ENCODE measurements at places on chromosomes 6 and 20. TPM values are rescaled to one million over a fixed set of nuclear protein-coding genes. Genes with fewer than 3 reads are reported as not detected.
A peak's percentile ranks its signal among the peaks of the same experiment; 100 is the strongest.

DNA sequence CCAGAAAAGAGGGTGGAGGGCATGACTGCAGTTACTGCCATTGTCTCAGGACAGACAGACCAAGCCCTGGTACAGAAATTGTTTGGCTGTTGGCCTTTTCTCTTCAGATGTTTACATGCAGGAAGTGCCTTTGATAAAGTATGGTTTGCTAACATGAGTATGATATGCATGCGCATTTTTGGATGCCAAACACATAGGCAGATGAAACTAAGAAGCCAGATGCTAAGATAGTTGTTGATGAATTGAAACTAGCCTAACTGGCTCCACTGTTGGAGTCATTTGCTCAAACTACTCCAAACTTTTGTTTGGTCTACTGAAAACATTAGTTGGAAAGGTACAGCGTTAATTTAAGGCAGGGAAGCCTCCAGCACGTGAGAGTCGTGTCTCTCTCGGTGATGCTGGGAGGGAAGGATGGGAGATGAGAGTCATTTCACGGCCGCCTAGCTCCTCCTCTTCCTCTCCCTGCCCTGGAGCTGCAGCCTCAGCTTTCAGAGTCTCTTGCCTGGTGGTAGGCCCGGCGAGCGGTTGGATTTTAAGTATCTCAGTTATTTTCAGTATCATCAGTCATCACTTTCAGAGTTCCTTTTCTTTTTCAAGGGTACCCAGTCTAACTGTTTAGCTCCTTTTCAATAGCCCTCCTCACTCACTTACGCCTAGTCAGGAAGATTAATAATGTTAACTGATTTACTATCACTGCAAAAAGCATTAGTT lies 29.7 kb downstream of the RREB1 start:
- peak; percentile 48 for DNase-seq

The GATA5 gene
- total RNA-seq, result 0.12 TPM

DNA sequence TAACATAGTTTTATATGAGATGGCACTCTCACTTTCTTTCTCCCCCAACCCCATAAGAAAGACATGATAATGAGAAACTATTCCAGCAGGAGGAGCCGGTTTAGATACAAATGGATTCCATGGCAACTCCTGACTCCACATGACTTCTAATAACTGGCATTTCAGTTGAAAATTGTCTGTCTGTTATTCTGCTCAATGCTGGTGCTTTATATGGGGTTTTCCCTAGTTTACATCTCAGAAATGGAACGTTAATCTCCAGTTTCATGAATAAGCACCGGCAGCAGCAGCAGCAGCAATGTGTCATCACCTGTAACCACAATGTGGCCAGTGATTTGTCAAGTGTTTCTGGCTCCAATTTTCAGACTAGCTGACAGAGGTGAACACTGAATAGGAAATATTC lies 8.0 kb upstream of the SIM1 start:
- DNase-seq, result no peak

DNA sequence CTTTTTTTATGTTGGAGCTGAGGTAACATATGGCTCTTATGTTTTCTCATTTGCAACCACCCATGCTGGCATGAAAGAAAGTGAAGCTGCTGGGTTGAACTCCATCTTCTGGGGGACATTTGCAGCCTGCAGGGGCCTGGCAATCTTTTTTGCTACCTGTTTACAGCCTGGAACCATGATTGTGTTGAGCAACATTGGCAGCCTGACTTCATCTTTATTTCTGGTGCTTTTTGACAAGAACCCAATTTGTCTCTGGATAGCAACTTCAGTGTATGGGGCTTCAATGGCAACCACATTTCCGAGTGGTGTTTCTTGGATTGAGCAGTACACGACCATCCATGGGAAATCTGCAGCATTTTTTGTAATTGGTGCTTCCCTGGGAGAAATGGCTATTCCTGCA lies 179.0 kb downstream of the SLC16A10 start:
- no peak for DNase-seq

- no peak for DNase-seq
These were observed 16.4 kb downstream of the NFATC2 start for GRCh38 chr20:51526106-51526470.

The DEFB132 gene
- not detected for total RNA-seq

DNA sequence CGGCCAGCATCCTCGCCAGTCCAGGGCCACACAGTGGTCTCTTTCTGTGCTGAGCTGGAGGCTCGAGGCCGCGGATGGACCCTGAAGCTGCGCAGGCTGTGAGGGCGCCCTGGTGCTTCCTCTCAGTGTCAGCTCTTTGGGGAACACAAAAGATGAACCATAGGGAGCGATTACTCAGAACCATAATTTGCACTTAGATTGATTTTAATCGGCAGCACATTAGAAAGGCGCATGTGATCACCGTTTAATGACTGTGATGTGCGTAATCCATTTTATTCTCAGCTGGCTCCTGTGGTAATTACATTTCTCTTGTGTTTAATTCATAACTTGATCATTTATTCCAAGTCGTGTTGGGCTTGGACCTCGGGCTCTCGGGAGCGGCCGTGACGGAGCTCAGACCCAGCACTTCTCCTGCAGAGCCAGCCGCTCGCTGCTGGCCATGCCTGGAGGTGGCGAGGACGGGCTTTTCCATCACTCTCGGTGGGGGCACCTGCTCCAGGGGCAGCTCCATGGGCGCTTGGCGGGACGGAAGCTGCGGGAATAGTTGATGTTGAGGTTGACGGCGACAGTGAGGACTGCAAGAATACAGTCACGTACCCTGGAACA lies 25.6 kb upstream of the NTSR1 start:
- DNase-seq, result no peak

The SSR1 gene
- 96.6 TPM for total RNA-seq

Data from neural progenitor cell (in vitro differentiated cells).